SIG-M5 (cell line): ENCODE measurements at places on chromosomes 6 and 20.

DNA sequence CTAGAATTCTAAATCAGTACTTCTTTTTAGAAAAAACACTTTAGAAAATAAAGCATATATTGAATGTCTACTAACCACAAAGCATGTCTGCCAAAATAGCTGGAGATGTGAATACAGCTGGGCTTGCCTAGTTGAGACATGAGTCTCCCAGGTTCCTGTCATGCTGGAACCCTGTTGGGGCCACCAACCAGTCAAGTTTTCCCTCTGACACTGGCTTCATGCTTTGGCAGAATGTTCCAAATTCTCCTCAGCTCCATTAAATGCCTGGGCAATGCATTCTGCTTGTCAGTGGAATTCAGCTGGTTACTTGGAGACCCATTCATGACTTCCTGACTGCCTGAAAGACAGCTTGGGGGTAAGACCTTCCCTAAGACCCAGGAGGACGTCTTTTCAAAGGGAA, 87.2 kb downstream of the PRND start:
- no peak for DNase-seq

DNA sequence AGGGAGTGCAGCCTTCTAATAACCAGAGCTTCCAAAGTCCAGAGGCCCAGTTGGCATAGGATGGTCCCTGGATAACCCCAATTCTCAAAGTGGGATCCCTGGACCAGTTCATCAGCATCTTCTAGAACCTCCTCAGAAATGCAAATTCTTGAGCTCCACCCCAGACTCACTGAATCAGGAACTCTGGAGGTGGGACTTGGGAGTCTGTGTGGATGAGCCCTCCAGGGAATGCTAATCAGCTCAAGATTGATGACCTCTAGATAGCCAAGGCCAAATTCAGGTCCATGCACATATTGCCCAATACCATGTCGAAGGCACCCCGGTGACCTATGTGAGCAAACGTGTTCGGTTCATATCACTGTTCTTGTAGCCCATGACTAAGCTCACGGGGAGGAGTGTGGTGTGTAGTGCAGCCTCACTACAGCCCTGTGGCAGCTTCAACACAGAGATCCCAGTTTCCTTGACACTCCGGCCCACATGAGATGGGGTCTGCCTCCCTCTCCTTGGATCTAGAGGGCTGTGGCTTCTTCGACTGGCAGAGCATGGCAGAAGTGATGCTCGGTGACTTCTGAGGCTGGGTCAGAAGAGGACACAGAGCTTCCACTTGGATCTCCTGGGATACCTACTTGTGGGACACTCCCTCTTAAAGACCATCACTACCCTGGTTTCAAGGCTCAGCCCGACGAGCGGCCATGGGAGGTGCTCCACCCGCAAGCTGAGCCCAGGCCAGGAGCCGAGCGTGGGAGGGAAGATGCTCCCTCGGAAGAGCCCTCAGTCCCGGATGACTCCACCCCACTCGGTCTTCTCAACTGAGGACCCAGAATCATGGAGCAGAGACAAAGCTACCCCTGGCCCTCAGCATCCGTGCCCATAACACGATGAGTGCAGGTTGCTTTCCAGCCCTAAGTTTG, 151.1 kb upstream of the CST7 start:
- no peak for DNase-seq

DNA sequence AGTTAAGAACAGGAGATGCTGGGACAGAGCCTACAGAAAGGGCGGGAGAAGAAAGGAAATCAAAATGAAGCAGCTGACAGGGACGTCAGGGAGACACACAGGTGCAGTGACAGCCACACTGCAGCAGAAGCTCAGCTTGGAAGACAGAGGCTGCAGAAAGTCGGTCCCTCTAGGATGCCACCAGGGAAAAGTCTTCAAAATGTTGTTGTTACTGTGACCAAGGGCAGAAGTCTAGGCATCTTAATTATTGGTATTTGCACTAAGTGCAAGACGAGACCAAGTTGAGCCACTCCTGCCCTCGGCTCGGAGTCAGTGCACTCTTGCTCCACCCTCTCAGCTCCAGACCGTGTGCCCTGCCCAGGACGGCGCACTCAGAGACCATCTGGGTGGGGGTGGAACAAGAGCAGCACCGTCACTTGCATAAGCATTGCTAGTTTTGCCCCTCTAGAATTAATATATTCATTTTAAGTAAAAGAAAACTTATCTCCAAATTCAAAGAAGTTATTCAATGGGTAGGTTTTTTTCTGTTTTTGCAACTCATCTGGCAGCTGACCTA, 2.6 kb downstream of the PRR18 start:
- no peak for DNase-seq

- DNase-seq = no peak
These were observed 141.1 kb downstream of the CEBPB start for GRCh38 chr20:50331469-50332363.

DNA sequence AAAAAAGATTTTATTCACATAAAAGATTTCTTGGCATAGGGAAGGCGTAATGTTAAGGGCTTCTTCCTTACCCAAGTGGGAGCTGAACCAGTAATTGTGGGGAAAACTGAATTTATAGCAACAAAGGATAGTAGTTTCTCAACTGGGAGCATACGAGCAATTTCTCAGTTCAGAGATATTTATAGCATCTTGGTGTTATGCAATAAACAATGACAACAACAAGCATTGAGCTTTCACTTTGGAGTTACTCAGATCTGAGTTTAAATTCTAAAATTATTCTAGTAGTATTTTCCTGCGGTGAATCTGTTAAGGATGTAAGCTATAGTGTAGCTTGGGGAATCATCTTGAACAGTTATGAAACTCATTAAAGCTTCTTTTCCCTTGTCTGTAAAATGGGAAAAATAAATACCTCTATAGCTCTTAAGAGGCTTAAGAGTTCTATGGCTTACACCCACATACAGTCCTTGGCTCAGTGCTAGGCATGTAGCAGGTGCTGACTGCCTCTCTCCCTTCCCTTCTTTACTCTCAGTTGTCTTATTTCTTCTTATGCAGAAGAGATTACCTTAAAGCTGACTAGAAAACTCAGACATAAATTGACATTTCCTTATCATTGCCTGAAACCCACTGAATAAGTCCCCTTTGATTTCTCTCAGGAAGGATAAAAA, 58.8 kb downstream of the SAMD5 start:
- DNase-seq = no peak

DNA sequence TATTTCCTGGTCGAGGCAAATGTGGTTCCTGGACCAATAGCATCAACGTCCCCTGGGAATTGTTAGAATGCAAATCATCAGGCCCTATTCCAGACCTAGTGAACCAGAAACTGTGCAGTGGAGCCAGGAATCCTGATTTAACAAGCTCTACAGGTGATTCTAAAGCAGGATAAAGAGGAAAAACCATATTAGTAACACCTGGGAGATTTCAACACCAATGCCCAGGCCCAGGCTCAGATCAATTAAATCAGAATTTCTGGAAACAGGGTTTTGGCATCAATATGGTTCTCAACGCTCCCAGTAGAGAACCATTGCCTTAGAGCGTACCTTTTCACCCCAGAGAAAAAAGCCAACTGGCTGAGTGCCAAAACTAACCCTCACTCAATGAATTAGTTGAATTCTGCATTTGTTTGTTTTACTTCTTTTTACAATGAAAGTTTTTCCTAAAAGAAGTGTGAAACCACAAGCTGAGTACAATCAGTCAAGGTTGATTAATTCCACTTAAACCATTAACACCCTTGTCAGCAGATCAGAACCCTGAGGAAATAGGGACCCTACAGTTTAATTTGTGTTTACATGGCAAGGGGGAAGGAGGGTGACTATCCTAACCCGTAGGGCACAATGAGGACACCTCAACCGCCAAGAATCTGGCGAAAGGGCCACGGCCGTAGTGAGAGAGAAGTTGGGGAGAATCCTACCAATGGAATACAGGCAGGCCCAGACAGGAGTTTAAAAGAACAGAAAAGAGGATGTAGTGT, 34.9 kb upstream of the LOC128125822 start:
- no peak for DNase-seq
